NCI-H2081 treated with DMSO at 0.1 percent for 48 hours (cell line): ENCODE measurements at places on chromosomes 2 and 18.

- no peak for DNase-seq
Measured at GRCh38 chr18:22378672-22379282, 38.9 kb downstream of the CTAGE1 start.

- no peak for DNase-seq
Measured at GRCh38 chr2:142042536-142043199, 88.1 kb downstream of the LRP1B start.

DNA sequence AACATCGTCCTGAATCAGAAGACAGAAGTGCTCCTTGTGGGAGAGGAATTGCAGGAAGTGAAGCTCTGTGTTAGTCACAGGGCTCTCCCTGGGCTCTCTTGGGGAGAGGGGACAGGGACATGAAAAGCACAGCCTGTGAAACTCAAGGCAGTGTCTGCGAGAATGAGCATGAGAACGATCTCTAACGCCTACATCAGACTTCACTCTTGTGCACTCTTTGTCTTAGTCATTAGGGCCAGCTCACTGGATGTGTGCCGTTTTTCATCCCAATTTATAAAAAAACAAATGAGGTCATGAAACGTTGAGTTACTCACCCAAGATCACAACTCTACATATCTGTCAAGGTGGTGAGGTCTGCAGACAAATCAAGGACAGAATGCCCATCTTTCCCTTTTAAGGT is 27.0 kb upstream of the TWIST2 start:
- no peak for DNase-seq

DNA sequence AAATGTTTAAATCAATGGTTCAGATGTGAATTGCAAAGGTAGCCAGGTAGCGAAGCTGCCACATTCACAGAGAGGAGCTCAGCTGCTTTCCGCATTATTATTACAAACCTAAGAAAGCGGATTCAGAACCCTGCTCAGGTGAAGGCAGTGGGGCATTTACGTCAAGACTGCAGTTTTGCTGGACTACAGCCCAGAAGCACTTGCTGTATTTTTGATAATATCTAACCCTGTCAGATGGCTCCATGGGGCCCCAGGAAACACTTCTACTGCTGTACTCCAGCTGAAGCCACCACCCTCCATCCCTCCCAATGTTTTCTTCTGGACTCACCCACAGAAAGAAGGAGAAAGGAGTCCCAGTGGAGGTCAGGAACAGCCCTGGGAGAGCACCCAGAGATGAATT is 96.9 kb downstream of the TPO start:
- DNase-seq = no peak
